ENCODE measurements at places on chromosomes 1 and 21.

DNA sequence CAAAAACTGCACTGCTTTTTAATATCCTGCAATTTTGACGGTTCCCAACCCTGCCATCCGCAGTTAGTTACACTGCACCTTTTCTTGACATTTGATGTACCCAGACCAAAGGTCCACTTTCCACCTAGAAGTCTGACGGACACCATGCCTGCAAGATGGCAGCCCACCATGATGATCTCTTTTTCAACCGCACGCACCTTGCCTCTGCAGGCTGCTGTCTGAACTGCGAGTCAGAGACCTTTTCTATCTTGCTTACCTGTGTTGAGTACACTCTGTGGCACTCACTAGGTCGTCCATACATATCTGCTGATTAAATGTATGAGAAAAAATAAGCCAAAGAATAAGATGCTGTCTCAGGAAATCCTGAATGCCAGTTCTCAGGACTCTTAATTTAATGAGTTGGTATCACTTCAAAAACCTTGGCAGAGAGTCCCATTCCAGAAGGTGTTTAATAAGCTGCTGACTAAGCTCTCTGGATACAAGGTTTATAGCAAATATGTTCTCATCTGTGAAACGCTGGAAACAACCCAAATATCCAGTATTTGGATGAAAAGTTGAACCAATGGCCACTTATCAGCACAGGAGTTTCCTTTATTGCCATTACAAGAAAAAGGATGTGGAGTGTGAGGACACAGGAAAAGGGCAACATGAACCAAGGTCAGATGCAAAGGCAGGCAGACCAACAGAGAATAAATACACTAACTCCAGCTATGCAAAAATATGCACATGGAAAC lies 37.9 kb downstream of the GNG12 start:
- DNase-seq: peak; percentile 79

DNA sequence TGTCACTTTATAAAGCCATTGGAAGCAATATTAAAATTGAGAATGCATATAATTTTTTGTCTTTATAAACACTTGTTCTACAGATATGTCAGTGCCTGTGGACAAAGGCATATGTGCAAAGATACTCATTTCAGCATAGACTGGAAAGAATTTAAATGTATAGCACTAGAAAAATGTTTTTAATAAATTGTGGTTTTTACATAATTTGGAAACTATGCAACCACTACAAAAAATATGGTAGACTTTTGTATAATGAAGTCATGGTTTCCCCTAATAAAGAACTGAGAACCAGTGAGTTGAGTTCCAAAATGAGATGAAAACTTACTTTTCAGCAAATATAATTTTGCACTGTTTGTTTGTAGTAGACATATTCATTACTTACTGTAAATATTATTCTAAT lies 48.5 kb downstream of the BRINP3 start:
- DNase-seq: no peak

DNA sequence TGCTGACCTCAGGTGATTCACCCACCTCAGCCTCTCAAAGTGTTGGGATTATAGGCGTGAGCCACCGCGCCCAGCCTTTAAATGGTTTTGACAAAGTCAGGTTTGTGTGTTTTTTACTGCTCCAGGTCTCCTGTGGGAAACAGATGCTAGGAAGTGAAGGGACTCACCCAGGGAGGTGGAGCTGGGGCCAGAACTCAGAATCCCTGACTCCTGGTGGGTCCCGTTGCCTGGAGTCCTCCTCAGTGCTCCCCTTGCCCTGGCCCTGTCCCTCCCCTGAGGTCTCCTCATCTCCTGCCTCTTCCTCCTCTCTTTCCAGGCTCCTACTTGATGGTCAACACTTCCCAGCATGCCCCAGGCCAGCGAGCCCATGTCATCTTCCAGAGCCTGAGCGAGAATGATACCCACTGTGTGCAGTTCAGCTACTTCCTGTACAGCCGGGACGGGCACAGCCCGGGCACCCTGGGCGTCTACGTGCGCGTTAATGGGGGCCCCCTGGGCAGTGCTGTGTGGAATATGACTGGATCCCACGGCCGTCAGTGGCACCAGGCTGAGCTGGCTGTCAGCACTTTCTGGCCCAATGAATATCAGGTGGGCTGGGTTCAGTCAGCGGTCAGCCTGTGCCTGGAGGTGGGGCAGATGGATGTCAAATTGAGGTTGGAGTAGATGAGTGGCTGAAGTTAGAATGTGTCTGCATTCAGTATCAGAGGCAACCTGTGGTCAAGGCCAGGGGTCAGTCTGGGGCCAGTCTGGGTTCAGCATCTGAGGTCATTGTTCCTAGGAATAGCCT lies 22.1 kb downstream of the PTPRU start:
- no peak for DNase-seq

GRCh38 chr1:41394959-41395956 lies 34.0 kb downstream of the FOXO6 start:
- DNase-seq: no peak

DNA sequence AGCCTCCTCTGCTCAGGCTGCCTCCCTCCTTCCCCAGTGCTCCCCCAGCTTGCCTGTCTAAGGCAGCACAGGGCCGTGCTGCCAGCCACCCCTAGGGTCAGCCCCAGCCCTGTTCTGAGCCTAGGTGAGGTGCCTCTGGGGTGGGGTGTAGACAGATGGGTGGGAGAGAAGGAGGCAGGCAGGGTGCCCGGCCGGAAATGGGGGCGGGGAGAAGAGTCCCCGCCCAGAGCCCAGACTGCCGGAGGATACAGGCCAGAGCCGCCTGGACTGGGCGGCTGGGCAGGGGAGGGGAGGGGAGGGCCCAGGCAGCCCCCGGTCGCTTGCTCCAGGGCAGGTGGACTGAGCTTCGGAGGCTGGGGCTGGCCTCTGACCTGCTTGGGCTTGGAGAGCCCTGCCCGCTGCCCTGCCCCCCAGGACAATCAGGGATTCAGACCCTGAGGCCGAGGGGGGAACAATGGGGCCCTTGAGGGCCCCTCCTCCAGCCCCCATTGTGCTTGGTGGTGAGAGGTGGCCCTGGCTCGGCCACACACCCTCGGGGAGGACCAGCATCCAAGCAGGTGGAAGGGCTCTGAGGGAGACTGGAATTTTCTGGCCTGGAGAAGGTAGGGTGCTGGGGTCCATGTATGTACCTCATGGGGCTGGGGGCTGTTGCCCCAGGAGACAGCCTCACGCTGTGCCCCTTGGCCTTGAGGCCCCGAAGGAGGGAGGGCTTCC lies at the start of gene GJC2:
Gene GJC2 (plus strand): TSS at position 525 of the 714 bp plus-strand sequence. CDS start 7,829 bp downstream, outside the sequence.
- no peak for DNase-seq

All from retinal pigment epithelial cell (primary cell).